ENCODE measurements at places on chromosomes 6 and 20.

DNA sequence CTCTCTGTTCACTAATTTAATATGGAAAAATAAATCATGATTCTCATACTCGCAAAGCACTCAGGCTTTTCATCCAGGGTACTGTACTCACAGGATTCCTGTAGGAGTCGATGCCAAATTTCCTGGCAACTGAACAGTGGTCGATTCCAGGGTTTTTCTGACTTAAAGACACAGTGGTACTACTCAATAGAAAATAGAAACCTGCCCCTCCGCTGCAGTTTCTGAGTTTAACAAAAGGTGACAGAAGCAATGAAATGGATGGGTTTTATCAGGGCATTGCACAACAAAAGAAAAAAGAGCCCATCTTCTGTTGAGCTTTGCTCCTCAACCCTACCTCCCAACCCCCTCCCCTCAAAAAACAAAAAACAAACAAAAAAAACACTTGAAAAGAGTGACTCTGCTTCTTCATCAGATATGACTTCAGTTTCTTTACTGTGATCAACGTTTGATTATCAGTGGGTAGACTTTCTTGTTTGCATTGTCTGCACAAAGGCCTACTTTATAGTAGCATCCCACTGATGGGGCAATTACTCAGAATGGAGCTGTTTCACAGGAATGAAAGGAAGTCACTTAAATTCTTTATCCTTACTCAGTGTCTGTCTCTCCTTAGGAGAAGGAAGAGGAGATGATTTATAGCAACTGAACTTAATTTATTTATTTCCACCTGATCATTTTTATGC lies 96.2 kb upstream of the FOXO3 start:
- DNase-seq = no peak

DNA sequence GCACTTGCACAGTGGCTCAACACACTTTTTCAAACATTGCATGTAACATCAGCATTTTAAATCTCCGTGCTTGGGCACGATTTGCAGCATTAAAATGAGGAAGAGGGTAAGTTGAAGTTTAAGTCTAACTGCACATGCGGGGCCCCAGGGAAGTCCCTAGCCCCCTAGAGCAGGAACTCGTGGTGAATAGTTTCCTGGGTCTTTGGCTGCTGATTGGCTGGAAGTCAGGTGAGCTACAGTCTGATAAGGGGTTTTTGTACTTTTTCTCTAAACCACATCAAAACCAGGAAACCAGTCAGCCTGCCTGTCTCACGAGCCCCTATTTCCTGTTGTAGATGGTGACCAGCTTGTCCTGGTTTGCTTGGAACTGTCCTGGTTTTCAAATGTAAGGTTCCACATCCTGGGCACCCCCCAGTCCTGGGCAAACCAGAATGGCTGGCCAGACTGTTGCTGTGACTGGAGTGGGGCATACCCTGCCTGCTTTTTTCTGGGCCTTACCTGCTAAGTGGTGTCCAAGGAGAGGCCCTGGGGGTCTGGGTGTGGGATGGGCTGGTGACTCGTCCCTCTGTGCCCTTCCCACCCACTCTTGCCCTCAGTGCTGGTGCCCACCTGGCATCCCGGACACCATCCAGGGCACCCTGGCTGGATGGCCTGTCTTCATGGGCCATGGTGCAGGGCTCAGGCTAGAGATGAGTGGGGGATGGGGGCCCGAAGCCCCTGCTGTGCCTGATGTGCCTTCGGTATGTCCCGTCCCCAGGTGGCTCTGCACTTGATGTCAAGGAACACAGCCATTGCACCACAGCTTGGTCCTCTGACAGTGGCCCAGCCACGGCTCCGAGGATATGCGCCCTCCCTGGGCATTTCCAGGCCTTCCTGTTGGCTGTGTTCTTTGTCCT lies 31.8 kb downstream of the SUN5 start:
- DNase-seq = peak; percentile 79

DNA sequence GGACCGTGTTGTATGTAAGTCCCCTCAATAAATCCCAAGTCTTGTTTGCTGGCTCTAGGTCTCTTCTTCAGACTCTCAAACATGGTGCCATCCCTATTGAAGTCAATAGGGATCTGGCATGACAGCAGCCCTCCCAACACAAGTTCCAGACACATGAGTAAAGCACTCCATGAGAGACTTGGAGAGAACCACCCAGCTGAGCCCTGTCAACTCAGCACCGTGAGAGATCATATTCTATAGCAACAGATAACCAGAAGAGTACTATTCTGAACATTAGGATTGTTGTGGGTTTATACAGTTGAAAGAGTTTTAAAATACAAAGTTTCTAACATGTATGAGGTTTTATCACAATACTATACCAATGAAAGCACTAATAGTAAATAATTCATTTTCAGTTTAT lies 23.5 kb downstream of the TMEM14A start:
- DNase-seq = no peak

DNA sequence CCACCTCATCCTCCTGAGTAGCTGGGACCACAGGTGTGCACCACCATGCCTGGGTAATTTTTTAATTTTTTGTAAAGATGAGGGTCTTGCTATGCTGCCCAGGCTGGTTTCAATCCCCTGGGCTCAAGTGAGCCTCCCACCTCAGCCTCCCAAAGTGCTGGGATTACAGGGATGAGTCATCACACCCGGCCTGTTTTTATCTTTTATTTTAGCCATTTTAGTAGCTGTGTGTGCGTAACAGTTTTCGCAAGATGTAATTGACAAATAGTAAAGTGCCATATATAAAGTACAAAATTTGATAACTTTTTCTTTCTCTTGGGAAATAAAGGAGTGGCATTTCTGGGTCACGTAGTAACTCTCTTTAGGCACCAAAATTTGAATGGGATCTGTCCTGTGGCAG lies 21.4 kb downstream of the SNAI1 start:
- no peak for DNase-seq

All from germinal center (tissue), 1 donor.